ENCODE measurements at places on chromosomes 5 and 9.

DNA sequence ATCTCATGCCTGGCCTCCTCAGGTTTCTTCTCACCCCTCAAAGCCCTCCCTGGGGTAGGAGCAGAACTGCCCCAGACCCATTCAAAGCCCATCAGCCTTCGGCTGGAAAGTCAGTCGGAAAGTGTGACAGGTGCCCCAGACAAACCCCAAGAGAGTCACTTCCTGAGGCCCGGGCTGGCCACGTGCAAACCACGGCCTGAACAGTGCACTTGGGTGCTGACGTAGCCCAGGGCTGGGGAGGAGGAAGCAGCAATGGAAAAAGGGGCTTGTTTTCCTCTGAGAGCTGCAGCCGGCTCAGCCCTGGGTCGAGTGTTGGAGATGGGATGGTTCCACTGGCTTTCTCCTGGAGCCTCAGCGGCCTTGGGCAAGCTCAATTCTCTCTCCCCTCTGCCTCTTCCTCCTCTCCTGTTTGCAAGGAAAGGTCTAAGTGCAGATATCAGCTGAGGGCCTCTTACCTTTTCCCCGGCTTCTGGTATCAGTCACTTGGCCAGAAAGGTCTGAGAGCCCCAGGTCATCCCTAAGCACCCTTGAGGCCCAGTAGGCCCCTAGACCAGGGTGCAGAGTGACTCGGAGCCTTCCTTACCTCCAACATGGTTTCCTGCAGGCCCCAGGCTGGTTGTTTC, 5.9 kb upstream of the EGR1 start:
- no peak for DNase-seq

DNA sequence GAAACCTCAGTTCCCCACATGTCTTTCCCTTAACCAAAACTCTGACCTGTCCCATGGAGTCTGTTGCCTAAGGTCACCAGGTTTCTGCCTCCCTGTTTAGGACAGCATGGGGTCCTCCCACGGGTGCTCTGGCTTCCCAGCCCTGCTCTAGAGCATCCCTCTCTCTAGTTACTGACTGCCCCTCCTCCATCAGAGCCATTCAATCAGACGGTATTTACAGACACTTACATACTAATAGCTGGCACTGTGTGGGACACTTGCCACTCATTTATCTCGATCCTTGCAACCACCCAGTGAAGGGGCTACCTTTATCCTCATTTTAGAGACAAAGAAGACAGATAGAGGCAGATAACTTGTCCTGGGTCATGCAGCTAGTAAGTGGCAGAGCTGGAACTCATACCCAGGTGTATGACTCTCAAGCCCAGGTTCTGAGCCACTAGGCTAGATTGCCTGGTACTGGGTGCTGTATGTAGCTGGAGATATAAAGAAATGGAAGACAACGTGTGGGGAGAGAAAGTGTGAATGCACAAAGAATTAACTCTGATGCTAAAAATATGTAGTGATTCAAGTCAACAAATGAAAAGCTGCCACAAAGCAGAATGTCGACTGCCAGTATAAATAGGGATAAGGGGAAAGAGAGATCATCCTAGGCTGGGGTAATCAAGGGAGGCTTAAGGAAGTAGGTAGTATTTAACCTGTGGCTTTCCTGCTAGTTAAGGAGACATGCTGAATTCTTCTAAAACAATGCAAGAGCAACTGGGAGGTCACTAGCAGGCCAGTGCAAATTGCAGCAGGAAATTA, 52.5 kb upstream of the PDE8B start:
- DNase-seq = no peak

- no peak for DNase-seq
Observed at GRCh38 chr9:69585571-69585970, 86.6 kb downstream of the APBA1 start.

DNA sequence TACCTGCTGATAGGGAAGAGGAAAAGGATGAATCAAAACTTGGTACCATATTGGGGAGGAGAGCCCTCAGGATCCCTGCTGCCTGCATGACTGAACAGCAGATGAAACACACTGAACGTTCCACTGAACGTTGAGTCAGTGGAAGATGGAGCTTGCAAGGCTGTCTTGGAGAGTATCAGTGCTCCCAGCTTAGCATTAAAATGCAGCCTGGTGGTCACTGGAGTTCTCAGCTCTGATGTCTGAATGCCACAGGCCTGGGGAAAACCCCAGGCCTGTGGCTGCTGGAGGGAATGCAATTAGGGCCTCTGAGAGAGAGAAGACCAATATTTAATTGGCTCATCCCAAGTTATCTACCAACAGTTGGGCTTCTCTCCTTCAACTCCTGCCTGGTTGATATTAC, 54.5 kb downstream of the PDE4D start:
- no peak for DNase-seq

GRCh38 chr5:66807743-66808142, 211.6 kb downstream of the MAST4 start:
- DNase-seq = no peak

DNA sequence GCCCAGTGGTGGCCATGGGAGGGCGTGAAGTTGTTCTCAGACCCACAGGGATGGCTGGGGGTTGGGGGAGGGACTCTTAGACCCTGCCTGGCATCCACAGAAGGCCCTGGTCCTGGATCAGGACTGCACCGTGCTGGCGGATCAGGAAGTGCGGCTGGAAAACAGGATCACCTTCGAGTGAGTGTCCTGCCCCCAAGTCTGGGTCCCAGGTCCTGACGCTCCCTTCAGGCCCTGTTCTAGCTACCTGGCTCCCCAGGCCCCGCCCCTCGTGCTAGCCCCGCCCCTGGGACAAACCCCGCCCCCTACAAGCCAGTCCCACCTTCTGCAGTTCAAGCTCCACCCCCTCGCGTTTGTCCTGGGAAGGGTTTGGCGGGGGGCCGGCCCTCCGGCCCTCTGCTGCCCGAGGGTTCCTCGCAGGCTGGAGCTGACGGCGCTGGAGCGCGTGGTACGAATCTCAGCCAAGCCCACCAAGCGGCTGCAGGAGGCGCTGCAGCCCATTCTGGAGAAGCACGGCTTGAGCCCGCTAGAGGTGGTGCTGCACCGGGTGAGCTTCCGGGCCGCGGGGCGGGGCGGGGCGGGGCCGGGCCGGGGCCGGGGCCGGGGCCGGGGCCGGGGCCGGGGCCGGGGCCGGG, 12.9 kb downstream of the RGS14 start:
- DNase-seq = no peak

DNA sequence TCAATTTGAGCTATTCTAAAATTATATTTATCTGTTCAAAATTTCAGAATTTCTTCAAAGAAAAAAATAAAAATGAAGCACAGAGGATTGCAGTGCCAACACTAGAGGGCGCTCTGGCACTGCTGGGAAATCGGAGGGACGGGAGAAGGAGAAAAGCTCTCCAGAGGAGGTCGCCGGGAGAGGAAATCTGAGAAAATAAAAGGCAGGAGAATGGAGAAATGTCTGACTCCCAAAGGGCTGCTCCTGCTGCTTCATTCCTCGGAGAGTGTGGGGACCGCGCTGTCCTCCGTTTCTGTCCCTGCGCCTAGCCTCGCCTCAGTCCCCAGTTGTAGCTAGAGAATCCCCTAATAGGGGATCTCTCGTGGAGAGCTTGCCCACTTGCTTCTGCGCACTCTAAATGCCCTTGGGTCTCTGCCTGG, 40.0 kb upstream of the ARSB start:
- DNase-seq = no peak

DNA sequence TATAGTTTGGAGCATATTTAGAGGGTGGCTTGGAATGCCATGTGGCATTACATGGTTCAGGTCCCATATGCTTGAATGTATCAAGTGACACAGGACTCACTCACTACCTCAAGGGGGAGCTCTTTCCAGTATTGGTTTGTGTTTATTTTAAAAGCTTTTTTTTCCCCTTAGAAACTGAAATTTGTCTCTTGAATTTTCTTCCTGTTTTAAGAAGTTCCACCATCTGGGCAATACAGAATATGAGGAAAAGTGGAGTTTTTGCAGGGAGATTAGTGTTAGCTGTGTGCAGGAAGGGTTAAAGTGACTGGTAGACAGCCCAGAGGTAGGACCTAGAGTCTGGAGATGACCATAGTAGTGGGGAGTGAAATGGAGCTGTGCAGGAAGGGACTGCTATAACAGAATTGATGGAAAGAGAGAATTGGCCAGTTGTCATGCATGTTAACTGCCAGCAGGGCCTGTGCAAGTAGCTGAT, 36.6 kb downstream of the CTNNA1 start:
- DNase-seq = no peak

DNA sequence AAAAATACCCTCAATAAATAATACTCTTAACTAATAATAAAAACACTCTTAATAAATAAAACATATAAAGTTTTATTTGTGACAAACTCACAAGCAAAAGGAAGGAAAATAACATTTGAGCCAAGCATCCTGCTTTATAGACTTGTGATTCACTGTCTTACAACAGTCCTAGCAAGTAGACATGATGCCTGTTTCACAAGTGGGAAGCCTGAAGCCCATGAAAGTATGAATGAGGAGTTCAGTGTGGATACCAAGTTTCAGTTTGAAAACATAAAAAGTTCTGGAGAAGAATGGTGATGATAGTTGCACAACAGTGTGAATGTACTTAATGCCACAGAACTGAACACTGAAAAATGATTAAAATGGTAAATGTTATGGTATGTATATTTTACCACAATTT, 10.9 kb downstream of the HABP4 start:
- DNase-seq = no peak

DNA sequence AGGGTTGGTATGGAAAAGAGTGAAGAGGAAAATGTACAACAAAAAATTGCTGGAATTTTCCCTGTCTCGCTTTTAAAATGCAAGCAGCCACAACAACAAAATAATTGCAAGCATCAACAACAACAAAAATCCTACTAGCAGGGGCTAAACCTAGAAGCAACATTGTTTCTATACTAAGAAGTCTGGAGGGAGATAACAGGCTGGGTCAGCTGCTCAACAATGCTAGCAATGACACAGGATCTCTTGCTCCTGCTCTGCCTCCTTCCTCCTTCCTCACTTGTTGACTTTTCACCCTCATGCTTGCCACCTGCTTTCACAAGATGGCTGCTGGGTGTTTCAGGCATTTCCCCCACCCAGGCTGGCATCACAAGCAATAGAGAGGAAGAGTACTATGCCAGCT, 7.6 kb upstream of the AOPEP start:
- no peak for DNase-seq

DNA sequence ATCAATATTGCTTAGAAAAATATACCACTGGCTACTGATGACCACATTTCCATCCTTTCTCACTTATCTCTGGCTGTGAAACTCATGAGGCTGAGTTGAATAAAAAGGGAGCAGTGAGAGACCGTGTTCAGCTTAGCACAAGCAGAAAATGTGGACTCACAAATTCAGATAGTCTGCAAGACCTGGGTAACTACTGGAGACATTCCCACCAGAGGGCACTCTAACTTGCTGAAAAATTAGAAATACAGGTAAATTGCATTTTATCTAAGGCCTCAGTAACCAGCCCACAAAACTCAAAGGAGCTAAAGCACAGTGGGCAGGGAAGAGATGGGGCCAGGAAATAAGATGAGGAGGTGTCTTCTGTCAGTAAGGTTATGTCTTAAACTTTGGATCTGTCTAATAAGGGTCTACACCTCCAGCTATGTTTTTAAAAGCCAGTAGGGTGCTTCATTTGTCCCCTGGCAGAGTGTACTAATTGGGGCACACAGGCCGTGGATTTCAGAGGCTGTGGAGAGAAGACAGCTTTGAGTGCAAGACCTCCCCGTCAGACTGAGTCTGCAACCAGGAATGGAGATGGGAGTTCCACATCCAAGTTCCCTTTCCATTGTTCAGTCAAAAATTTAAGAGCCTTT, 8.7 kb upstream of the NDUFB6 start:
- DNase-seq = no peak

GRCh38 chr5:53950621-53951020, 359.8 kb downstream of the ARL15 start:
- DNase-seq = no peak

- no peak for DNase-seq
Observed at GRCh38 chr5:35336230-35336629, 105.9 kb upstream of the PRLR start.

DNA sequence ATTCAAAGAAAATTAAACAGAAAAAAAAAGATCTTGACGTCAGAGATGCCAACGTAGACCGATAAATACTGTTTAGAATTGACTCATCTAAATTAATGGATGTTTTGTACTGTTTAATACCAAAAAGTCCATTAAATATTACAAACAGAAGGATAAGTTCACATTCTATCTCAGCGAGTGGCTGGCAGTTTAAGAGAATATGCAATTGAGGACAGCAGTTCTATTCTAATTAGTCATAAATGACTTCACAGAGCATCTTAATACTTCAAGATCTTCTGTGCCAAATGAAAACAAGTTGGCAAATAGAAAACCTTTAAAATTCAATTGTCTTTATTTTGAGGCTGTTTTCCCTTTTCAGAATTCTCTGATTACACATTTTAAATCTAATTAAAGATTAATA, 326.6 kb upstream of the NREP start:
- no peak for DNase-seq

DNA sequence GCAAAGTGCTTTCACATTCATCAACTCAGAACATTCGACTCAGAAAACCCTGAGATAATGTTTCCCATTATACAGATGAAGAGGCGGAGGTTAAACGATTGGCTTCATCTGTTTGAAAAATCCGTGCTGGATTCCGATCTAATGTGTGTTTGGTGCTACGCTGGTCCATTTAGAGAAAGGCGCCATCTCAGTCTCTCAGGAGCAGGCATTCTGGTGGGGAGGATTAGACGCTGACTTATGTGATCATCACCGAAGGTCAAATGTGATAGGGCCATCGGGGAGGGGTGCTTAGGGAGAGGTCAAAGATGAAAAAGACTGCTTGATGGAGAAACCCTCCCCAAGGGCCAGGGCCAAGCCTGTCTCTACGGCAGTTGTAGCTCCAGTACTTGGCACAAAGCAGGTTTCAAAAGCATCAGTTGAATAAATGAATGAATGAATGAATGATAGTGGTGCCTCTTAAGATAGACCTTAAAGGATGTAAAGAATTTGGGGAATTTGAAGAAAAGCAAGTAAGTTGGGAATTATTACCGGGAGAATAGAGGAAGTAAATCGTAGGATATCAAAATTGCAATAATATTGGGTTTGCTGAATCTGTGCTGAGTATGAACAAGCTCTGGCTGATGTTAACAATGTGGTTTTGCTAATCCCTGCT, 160.6 kb upstream of the SHB start:
- no peak for DNase-seq

GRCh38 chr9:91193658-91194391, 167.9 kb downstream of the AUH start:
- DNase-seq = no peak

DNA sequence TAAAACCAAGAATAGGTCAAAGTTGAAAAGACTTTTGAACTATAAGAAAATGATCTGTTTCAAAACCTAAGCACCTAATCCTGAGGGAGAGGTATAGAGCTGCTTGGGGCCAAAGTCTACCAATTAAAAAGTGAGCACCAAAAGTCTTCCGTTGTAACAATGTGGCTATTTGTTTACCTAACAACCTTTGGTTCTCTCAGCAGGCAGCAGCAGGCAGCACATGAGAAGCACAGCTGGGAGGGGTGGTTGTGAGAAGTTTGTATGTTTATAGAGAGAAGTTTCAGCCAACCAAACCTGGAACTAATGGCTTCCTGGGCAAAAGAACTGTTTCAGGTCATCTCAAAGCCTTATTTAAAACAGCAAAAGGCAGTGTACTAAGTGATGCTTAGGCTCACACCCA, 59.8 kb upstream of the TBC1D9B start:
- DNase-seq = no peak

- DNase-seq = no peak
Observed at GRCh38 chr9:97592126-97592525, 41.0 kb downstream of the TSTD2 start.

GRCh38 chr9:13049223-13049622, 230.3 kb downstream of the MPDZ start:
- no peak for DNase-seq
